ENCODE measurements at places on chromosomes 7 and 10. TPM values are rescaled to one million over a fixed set of nuclear protein-coding genes. Genes with fewer than 3 reads are reported as not detected.

DNA sequence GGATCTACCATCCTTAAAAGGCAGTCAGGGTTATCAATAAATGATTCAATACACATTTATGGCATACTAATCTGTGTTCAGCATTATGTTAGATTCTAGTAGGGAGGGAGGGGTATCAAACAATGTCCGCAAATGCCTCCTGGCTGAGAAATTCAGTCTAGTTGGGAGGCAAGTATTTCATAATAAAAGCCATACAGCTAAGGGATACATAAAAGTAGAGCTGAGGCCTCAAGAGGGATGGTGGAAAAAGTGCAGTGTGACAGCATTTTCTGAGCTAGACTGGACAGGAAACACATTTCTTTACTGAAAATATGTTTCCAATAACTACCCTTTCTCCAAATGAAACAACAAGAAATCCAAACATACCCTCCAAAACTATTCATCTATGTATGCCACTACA is 152.8 kb upstream of the LRRN3 start:
- DNase-seq: no peak

GRCh38 chr7:80429181-80429580 is 82.7 kb downstream of the GNAT3 start:
- DNase-seq: no peak

The NRCAM gene
- 0.71 TPM for total RNA-seq

- DNase-seq: peak; percentile 47
These were observed 82.8 kb upstream of the CPXM2 start for GRCh38 chr10:123974406-123974805.

DNA sequence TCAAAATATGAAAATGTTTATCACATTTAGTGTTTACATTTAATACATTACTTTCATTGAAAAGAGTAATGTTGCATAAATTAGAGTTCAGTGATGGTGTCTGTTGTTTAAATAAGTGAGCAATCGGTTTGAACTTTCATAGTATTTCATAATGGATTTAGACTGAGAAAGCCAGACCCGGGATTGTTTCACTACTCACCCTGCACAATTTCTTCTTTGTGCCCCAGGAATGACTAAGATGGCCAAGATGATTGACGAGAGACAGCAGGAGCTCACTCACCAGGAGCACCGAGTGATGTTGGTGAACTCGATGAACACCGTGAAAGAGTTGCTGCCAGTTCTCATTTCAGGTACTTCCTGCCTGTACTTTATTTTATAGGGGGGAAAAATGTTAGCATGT is 74.6 kb downstream of the VCL start:
- DNase-seq: no peak

DNA sequence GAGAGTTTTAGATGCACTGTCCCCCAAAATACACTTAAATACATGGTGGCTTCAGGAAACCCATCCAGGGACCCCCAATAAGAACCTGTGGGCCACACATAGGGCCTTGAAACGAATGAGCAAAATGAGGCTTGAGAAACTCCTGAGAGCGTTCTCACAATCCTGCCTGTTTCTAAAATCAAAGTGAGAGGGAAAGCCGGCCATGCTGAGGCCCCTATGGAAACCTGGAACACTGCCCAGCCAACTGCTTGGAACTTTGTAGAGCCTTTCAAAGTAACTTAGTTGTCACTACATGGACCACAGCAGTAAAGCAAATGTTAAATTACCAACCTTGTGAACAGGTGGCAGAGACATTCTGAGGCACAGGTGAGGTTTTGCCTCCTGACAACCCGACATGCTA is 13.4 kb downstream of the SGMS1 start:
- no peak for DNase-seq

DNA sequence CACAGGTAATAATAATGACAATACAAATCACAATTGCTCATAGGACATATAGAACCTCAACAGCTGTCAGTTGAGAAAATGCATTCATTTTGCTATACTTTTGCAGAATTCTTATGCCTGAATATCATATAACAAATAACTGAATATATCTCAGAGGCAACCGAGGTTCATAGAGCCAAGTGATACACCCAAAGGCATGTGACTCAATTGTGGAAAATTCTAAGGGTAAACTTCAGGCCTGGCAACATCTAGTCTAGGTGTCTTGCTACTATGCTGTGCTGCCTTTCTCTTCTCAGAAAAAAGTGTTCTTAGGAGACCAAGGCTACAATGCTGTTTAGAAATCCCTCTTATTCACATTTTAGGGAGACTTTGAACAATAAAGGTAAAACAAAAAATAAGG is 270.7 kb downstream of the BAMBI start:
- DNase-seq: no peak

- peak; percentile 75 for DNase-seq
These were observed 145.6 kb downstream of the ADAM12 start for GRCh38 chr10:126242397-126243260.

DNA sequence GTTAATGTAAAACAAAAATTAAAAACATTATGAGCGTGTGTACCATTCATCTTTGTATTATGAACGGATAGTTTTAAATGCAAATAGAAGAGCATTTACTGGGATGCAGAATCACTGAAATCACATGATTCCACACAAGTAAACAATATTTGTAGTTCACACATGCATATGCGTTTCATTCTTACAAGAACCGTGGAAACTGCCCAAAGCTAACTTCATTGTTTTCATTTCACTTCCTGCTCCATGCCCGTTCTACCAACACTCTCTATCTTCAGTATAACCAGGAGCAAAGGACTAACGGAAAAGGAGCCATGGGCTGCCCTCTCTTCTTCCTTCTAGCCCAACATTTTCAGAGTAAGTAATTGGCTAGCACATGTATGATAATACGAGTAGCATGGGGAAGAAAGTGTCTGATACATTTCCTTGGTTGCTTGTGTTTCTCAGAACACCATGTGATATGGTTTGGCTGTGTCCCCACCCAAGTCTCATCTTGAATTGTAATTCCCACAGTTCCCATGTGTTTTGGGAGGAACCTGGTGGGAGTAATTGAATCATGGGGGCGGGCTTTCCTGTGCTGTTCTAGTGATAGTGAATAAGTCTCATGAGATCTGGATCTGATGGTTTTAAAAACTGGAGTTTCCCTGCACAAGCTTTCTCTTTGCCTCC is 38.8 kb downstream of the ZNF783 start:
- no peak for DNase-seq

DNA sequence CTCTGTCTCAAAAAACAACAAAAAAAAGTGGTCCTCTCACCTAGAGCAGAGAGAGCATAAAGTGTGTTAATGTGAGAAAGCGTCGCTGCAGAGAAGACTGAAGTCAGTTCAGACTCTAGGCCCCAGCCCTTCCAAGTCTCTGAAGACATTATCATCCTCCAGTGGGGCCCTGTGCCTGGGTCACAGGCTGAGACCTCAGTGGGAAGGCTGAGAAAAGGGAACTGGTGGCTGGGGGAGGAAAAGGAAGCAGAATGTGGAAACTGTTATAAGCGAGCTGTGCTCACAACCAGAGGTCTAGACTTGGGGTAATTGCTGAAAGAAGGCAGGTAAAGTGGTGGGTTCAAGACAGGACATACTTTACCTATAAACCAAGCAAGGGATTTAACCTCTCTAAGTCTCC is 4.9 kb upstream of the RRP12 start:
- no peak for DNase-seq

The FRAT1 gene
- 0.94 TPM for total RNA-seq

- no peak for DNase-seq
These were observed 33.3 kb upstream of the KDM7A start for GRCh38 chr7:140209866-140210609.

GRCh38 chr10:68096913-68097516 is 12.3 kb upstream of the MYPN start:
- DNase-seq: peak; percentile 84

DNA sequence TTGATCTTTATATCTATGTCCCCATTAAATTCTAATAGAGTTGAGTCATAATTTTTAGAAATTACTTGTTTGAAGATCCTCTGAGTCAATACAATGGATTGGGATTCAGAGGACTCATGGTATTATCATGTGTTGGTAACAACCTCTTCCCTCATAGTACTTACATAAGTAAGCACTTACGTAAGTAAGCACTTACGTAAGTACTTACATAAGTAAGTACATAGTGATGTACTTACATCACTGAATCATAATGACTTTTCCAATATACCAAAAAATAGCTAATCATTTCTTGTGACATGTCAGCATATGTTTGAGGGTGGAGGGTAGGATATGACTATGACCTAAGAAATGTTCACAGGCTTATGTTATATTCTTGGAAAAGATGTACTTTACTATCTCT is 740.5 kb downstream of the SORCS1 start:
- peak; percentile 95 for DNase-seq

The GSAP gene
- 2.4 TPM for total RNA-seq

DNA sequence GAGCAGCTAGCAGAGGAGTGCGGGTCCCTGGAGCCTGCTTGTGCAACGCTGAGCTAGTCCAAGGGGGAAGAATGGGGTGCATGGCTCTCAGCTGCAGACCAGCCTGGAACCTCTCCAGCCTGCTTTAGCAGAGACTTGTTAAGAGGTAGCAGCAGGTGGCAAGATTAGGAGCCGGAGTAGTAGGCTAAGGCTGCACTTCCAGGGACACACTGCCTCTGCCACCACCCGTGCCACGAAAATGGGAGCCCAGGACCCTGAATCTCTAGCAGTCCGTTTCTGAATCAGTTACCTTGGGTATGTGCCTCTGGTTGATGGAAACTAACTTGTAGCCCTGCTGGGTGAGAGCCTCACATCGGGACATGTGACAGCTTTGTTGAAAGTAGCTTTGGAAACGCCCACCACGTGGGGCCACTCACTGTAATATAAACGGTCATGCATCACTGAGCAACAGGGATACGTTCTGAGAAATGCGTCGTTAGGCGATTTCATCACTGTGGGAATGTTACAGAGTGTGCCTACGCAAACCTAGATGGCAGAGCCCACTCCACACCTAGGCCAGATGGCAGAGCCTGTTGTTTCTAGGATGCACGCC is 25.9 kb downstream of the HTRA1 start:
- no peak for DNase-seq

DNA sequence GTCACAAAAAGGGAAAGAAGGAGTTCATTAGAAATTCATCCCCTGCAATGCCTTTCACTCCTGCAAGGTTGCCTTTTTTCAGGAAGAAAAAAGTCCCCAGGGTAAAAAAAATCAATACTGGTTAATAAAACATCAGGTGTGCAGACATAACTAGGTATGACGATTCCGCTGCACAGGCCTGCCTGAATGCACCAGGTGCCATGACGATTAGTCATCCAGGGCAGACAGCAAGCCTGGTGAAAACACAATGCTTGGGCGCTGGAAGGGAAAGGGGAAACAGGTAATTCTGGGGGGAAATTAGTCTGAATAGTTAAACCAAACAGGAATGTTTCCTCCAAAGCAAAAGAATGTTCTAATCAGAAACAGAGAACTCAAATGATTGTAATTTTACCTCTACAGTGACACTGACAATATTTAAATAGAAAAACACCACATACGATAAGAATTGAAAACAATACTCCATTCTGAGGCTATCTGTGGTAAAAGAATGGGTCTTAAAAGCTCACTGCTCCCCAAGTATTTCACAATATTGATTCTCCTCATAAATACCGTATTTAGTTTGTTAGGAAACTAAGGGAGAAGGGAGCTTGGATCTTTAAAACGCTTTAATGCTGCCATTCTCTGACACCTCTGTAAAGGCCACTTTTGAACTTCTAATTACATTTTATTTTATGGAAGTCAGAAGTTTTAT is 45.2 kb downstream of the VPS41 start:
- no peak for DNase-seq

DNA sequence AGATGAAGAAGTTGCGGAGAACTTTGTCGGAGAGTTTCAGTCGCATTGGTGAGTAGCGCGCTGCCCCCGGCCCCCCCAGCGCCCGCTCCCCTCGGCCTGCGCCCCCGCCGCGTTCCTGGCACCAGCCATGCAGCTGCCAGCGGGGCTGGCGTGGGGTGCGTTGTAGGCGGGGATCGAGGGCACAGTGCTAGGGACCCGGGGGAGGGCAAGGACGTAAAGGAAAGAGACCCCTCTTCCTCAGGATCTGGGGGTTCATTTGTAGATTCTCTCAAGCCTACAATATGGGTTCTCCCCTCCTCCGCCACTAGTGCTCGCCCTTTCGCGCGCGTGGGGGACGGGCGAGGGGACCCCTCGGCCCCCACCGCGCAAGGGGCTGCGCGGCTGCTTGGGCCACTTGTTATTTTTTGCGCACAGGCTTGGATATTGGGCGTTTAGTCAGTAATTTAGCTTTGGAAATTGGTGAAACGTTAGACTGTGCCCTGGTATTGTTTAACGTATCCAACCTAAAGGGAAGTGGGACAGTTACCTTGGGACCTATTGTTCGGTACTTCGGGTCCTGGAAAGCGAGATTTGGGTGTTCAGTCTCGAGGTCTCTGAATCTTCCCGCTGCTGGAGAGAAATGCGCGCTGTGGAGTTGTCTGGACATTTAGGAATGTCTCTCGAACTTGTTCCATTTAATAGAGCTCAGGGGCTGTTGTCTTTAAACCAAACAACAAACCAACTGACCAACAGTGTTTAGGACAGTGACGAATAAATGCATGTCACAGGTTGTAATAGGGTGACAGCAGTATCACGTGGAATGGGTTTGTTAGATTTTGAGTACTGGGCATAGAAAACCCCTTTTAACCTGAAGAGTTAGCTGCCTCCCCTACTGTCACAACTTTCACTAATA is 796 bp downstream of the CDK14 start:
- peak; percentile 48 for DNase-seq

DNA sequence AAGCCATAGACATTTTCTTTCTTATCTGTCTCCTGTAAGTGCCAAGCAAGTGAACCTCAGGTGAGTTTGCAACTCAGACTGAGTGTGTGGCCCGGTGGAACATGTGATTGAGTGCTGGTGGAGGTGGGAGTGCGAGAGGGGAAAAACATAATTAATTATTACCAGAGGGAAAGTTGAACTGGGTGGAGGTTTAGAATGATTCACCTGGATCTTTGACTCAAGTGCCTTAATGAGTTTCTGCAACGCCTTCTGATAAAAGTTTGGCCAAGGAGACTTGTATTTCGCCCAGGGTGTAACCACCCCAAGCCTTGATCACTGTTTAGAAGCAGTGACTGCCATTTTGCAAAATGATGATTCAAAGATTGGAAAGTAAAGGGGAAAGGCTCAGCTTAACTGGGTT is 513.9 kb downstream of the GATA3 start:
- DNase-seq: no peak

GRCh38 chr7:95784796-95785195 is 12.4 kb downstream of the DYNC1I1 start:
- DNase-seq: no peak

GRCh38 chr10:15349112-15349511 is 22.0 kb downstream of the FAM171A1 start:
- no peak for DNase-seq
